ENCODE measurements at places on chromosomes 5 and 9.

GRCh38 chr5:90480699-90481098 is 6.0 kb downstream of the POLR3G start:
- no peak for DNase-seq

DNA sequence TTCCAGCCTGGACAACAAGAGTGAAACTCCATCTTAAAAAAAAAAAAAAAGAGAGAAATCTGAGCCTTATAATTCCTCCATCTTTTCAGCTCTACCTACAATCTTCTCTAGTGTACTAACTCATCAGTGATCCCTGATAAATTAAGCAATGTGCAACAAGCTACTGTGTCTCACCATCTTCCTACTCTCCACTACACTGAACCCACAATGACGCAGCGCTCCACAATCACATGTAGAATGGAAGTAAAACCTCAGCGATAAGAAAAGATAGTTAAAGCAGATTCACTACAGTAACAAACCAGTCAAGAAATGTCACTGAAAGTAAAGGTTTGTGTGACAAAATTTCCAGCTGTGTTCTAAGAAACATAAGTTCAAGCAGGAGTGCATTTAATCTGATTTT is 13.5 kb downstream of the ABCA1 start:
- no peak for DNase-seq

DNA sequence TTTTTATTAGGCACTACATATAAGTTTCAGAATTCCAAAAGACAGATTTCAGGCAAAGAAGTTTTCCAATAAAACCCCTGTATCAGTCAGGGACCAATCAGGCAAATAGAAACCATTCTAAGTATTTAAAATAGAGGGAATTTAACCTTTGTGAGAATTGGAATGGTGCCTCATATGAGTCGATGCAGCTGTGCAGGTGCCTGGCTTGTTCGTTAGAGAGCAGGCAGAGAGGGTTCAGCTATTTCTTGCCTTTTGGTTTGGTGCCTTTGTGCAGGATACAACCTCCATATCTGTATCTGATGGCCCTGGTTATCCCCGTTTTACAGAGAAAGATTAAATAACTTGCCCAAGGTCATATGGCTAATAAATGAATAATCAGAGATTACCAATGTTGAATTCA is 6.0 kb upstream of the DDX4 start:
- DNase-seq = no peak

DNA sequence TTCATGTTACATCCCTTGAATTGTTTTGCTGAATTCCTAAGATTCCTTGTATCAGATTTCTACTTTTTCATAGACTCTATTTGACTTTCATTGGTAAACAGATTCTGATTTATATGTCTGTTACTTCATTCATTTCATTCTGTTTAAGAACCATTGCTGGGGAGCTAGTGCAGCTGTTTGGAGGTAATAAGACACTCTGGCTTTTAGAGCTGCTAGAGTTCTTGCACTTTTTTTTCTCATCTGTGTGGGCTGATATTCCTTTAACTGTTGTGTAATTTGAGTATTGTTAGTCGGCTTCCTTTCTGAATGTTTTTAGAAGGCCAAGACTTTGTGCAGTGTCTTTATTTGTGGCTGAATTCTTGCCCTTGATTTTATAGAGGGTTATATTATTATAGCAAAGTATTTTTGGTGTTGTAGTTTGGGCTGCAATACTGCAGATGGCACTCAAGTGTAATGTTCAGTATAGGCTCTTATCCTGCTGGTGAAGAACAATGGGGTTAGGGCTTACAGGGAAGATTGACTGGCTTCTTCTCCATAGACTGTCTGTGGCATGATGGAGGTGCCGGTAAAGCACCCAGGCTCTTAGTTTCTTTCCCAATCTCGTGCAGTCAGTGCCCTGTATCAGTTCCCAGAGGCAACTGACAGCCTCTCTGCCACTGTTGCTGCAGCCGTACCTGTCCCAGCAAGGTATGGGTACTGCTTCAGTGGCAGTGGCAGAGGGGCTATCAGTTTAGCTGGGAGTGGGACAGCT is 162.2 kb downstream of the OXCT1 start:
- DNase-seq = no peak

DNA sequence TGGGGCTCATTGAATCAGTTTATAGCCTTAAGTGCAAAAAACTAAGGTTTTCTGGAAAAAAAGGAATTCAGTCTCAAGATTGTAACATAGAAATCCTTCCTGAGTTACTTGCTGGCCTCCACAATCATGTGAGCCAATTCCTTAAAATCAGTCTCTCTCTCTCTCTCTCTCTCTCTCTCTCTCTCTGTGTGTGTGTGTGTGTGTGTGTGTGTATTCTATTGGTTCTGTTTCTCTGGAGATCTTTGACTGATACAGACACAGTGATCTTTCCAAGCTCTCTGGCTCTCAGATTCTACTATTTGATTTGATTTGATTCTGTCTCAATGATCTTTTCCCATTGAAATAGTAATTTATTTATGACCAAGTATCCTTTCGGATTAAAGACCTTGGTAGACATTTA is 74.6 kb downstream of the CFAP95 start:
- no peak for DNase-seq

DNA sequence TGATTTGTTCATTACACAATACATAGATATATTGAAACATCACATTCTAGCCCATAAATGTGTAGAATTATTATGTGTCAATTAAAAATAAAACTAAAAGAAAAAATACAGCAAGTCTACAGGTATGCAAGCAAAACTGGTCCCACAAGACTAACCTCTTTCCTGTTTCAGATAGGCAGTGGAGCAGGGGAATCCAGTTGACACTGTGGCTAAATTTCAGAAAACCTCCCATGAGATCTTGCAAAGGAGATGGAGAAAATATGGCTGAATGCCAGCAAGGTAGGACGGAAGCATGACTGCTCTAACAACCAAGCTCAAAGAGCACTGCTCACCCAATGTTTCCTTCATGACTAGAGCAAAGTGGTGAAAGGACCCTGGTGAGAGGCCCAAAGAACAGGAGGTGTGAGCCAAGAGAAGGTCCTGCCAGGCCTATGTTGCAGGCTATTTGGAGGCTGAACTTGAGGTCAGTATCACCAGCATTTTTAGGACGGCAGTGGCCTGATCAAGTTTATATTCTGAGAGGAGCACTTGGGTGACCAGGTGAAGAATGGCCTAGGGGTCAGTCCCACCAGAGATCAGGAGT is 1.1 kb upstream of the SH3TC2 start:
- DNase-seq = no peak

DNA sequence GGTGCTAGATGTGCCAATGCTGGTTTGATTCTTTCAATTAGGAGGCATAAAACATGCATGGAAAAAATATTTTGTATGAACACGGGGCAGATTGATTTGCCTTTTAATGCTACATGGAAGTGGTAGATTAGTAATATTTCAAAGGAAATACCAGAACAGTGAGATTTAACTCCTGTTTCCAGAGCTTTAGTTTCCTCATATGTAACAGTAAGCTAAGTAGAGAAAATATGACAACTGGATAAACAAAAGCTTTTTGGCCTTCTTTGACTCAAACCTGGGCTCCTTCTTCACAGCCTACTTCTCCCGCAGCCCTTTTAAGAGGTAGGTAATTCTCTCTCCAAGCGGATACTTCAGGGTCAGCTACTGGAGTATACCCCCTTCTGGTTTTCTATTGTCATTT is 254.2 kb upstream of the TRPC7 start:
- DNase-seq = no peak

- DNase-seq = no peak
These were observed 27.4 kb downstream of the LHX2 start for GRCh38 chr9:124038790-124039633.

GRCh38 chr5:1552521-1553255 is 28.9 kb upstream of the LPCAT1 start:
- DNase-seq = no peak

- DNase-seq = no peak
These were observed 684 bp upstream of the JMY start for GRCh38 chr5:79235261-79235633.

GRCh38 chr5:143094087-143094521 is 309.4 kb downstream of the NR3C1 start:
- no peak for DNase-seq

- DNase-seq = no peak
These were observed 61.3 kb downstream of the IARS1 start for GRCh38 chr9:92232190-92232589.

GRCh38 chr5:11851965-11852716 is 52.1 kb downstream of the CTNND2 start:
- no peak for DNase-seq

- DNase-seq = no peak
These were observed 115.1 kb upstream of the LPCAT1 start for GRCh38 chr5:1638658-1639400.

DNA sequence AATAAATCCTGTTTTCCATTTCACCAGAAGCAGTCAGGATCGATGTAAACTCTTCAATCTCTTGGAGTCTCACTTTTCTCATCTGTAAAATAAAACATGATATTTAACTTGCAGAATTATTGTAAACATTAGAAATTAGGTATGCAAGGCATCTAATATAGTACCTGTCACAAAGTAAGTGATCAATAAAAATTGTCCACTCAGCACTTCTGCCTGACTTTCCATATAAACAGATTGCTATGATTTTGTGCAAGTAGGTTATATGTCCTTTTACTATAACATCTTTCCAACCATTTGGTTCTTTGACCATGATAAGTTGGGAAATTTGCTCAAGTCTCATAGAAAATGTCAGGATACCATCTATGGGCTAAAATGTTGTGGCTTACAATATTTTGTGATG is 148.8 kb upstream of the MTAP start:
- no peak for DNase-seq

GRCh38 chr5:66829358-66829674 is 233.1 kb downstream of the MAST4 start:
- no peak for DNase-seq

- no peak for DNase-seq
These were observed 595.6 kb downstream of the CAAP1 start for GRCh38 chr9:26296910-26297572.

- DNase-seq = no peak
These were observed 9.0 kb upstream of the MYOZ3 start for GRCh38 chr5:150651924-150652671.

DNA sequence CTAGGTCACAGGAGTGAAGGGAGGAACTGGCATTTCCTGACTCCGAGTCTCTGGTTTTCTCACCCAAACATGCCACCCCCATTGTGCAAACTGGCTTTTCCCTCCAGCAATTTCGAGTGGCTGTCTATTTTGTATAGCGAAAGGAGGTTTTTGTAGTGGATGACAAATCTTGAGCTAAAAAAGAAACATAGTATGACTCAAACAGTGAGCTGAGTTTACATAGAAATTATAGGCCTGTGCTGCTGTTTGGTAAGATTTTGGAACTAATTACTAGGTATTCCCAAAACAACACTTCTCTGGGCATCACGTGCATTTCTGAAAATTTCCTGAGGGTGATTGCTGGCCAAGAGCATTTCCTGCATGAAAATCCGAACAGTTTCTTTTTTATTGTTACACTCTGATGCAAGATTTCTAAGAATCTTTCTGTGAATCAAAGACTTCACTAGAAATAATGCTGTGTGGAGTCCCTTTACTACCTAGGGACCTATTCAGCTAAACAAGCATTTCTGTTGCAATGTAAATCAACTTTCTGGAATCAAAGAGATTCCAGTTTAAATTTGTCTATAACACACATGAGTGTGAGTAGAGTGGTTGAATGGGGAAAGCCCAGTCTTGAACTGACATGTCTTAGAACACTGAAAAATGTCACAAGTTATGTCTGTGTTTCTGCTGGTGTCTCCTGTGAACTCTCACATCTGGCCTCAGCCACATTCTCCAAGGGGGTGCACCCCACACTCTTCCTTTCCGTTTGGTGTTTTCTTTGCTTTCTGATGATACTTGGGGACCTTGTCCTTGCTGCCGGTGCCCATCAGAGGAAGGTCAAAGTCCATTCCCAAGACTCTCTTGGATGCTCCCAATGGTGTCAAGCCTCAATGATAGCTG is 33.3 kb upstream of the DAPK1 start:
- DNase-seq = no peak

DNA sequence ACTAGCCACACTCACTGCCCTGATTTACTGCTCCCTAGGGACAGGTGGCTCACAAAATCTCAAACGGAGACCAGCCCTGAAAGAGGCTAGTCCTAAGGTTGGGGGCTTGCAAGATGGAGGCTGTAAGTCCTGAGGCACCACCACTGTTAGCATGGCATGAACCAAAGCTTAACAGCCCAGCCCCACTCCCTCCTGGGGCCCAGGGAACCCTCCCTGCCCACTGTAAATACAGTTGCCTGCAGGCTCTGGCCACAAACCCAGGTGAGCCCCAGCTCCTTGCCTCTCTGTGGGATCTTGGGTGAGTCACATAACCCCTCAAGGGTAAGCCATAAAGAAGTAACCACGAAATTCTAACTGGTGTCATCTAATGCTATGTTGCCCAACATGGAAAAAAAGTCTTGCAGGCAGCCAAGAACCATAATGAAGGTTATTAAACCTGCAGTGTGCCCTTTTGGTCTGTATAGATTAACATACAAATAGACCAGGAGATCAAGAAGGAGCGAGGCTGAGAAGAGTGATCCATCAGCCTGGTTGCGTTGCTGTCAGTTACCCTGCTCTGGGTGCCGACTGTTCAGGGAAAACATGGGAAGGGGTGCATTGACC is 1.7 kb upstream of the POMT1 start:
- DNase-seq = peak; percentile 22

DNA sequence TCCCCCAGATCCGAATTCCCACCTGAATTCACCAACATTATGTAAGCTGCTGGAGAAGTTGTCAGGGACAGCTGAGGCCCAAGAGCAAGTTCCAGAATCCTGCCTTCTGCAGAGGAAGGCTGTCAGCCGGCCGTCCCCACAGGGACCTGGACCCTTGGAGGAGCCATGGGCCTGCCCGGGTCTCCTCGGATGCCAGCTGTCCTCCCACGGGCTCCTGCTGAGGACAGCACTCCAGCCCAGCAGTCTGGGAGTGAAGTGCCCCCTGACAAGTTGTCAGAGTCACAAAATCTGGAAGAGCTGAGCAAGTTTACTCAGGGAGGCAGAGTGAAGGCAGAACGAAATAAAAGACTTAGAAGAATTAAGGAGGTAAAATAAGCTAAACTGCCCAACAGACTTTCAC is 192.5 kb upstream of the DAPK1 start:
- no peak for DNase-seq

DNA sequence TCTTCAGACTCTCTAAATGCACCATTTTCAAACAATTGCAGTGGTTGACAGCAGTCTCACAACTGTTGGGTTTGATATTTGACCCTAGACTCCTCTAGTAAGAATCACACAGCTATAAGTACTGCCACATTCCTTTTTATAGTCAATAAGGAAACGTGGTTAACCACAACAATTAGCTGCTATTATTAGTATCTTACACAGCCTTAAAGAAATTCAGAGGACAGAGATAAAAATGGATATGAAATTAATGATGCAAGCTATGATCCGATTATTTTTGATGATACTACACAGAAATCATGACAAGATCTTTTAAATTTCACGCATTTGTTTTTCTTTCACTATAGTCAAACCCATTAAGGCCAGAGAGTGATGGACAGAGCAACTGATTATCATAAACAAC is 288.6 kb upstream of the C9orf72 start:
- no peak for DNase-seq

GRCh38 chr5:64018966-64019365 is 56.7 kb upstream of the HTR1A start:
- no peak for DNase-seq

- DNase-seq = no peak
These were observed 2.6 kb downstream of the SEPTIN8 start for GRCh38 chr5:132774406-132774805.

Measured in activated CD8-positive, alpha-beta memory T cell treated with anti-CD3 and anti-CD28 coated beads for 4 hours (primary cell).